ENCODE measurements at places on chromosomes 6 and 20. TPM values are rescaled to one million over a fixed set of nuclear protein-coding genes. Genes with fewer than 3 reads are reported as not detected.

Gene FAM83C
- not detected for total RNA-seq

GRCh38 chr6:88814909-88815308 is 148.5 kb downstream of the RNGTT start:
- no peaks in the 10 kb centered on the region for H3K27me3 ChIP-seq
- no peak overlapping the region for H3K4me3 ChIP-seq
- DNase-seq, result no peak
- no peaks in the 10 kb centered on the region for H3K36me3 ChIP-seq
- H3K4me1 ChIP-seq, result no peaks in the 10 kb centered on the region

DNA sequence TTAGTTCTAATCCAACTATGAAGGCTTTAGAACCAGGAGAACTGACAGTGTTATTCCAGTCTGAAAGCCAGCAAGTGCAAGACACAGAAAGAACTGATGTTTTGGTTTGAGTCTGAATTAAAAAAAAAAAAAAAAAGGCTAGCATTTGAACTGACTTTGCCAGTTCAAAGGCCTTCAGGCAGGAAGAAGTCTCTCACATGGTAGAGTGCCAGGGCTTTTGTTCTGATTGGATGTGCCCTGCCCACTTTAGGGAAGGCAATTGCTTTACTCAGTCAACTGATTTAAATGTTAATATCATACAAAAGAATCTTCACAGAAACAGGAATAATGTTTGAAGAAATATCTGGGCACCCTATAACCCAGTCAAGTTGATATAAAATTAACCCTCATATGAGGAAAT is 212.2 kb downstream of the HIVEP2 start:
- H3K27ac ChIP-seq, result no peak overlapping the region
- H3K36me3 ChIP-seq, result no peaks in the 10 kb centered on the region
- DNase-seq, result no peak
- peaks cover 3% of the 10 kb centered on the region for H3K4me1 ChIP-seq
- no peaks in the 10 kb centered on the region for H3K27me3 ChIP-seq
- H3K4me3 ChIP-seq, result no peak overlapping the region

- no peaks in the 10 kb centered on the region for H3K27me3 ChIP-seq
- no peaks in the 10 kb centered on the region for H3K36me3 ChIP-seq
- no peak overlapping the region for H3K27ac ChIP-seq
- no peak for DNase-seq
- H3K4me1 ChIP-seq, result no peaks in the 10 kb centered on the region
- H3K4me3 ChIP-seq, result no peak overlapping the region
These were observed 8.7 kb upstream of the RWDD1 start for GRCh38 chr6:116562614-116563013.

- no peak for DNase-seq
- H3K27me3 ChIP-seq, result no peaks in the 10 kb centered on the region
- no peaks in the 10 kb centered on the region for H3K4me1 ChIP-seq
- H3K4me3 ChIP-seq, result no peak overlapping the region
These were observed 8.7 kb downstream of the SGK2 start for GRCh38 chr20:43567477-43567876.

GRCh38 chr20:56689318-56689717 is 60.2 kb downstream of the TFAP2C start:
- H3K27ac ChIP-seq, result no peak overlapping the region
- no peaks in the 10 kb centered on the region for H3K4me1 ChIP-seq
- no peaks in the 10 kb centered on the region for H3K27me3 ChIP-seq
- H3K36me3 ChIP-seq, result no peaks in the 10 kb centered on the region
- no peak overlapping the region for H3K4me3 ChIP-seq

GRCh38 chr6:56756219-56756789 is 113.6 kb upstream of the DST start:
- no peaks in the 10 kb centered on the region for H3K27me3 ChIP-seq
- no peak overlapping the region for H3K27ac ChIP-seq
- H3K4me3 ChIP-seq, result no peak overlapping the region
- no peaks in the 10 kb centered on the region for H3K36me3 ChIP-seq

Gene SNAI1
- total RNA-seq, result 1.1 TPM

GRCh38 chr6:79605968-79606764 is 25.0 kb upstream of the SH3BGRL2 start:
- H3K27me3 ChIP-seq, result no peaks in the 10 kb centered on the region
- H3K36me3 ChIP-seq, result no peaks in the 10 kb centered on the region

DNA sequence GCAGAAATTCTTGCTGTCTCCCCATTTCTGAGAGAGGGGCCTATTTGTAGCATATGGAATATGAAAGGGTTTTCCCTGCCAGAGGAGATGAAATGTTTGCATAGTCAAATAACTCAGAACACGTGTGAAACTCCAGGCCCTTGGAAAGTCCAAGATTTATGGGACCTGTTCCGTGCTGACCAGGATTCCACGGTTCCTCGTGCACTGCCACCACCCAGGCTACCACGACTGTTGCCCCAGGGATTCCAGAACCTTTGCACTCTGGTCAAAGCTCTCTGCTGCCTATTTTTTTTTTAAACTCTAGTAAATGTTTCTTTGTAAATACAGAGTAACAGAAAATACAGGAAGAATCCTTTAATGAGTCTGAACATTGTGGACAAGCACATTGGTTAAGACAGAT is 35.0 kb downstream of the MYLK4 start:
- DNase-seq, result no peak

Gene EHMT2
- 71.7 TPM for total RNA-seq

Gene BMP5
- not detected for total RNA-seq

Data from ovary (tissue), 10 donors.